ENCODE measurements at places on chromosomes 7 and 10. TPM values are rescaled to one million over a fixed set of nuclear protein-coding genes. Genes with fewer than 3 reads are reported as not detected.

Gene FANK1
- not detected for total RNA-seq

Gene SEMA3E
- total RNA-seq: not detected

Gene MOGAT3
- not detected for total RNA-seq

- no peak for DNase-seq
These were observed 25.0 kb downstream of the PPP1R3C start for GRCh38 chr10:91607646-91608403.

GRCh38 chr10:92699518-92700381 lies 10.0 kb downstream of the HHEX start:
- peak; percentile 41 for DNase-seq

Measured in activated T-cell treated with anti-CD3 and anti-CD28 coated beads, Interleukin-2, amount 50 U/mL, for 72 hours (primary cell).